ENCODE measurements at places on chromosomes 7 and 10.

GRCh38 chr7:143987513-143987912, 12.6 kb upstream of the OR6B1 start:
- DNase-seq, result no peak

DNA sequence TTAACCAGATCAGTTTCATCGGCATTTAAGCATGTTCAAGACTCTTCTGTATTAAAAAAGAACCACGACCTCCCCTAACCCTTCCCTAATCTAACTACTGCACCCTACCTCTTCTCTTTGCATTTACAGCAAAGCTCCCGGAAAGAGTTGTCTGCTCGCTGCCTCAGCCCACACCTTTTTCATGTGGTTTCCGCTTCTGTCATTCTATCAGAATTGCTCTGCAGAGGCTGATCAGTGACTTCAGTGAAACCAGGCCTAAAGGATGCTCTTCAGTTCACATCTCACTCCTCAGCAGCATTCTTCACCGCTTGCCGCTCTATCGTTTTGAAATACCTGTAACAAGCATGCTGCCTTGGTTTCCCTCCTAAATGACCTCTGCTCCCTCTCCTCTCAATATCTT, 160.9 kb downstream of the SDK1 start:
- DNase-seq, result peak; percentile 74

- DNase-seq, result no peak
Observed at GRCh38 chr7:121244120-121244870, 84.5 kb upstream of the WNT16 start.

DNA sequence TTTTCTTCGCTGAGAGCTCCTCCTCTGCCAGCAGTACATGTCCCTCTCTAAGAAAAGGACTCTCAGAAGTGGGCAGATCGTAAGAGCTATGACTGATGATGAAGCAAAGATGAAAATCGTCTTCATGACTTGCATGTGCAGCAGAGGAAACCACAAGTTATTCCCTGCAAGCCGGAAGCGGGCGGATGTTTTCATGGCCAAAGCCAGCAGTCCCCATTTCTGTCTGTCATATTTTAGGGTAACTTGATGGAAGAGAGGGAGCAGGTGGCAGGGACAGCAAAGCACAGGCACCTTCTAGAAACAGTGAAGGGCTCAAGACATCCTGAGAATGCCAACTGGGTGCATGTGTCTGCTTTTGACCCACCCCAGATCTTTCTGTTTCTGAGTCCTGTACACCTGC, 19.9 kb downstream of the KLF6 start:
- DNase-seq, result no peak

DNA sequence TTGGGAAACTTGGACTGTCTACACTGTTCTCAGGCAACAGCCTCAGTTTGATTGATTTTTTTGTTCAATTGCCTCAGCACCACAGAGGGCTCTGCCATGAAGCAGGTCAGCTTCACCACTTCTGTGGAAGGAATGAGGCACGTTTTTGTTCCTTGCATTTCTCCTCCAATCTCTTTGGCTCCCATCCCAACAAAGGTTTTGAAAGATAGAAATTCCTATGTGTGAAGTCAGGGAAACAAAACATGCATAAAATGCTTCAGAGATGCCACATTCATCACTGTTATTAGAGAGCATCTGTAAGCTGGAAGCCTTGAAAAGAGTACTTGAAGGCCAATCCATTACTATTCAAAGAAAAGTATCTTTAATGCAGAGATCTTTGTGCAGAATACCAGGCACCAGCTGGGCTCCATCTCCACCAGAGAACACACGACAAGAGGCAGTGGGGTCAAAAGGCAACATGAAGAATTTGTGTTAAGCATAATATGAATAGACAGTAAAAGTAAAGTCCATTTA, 249.1 kb upstream of the LYZL1 start:
- DNase-seq, result no peak

DNA sequence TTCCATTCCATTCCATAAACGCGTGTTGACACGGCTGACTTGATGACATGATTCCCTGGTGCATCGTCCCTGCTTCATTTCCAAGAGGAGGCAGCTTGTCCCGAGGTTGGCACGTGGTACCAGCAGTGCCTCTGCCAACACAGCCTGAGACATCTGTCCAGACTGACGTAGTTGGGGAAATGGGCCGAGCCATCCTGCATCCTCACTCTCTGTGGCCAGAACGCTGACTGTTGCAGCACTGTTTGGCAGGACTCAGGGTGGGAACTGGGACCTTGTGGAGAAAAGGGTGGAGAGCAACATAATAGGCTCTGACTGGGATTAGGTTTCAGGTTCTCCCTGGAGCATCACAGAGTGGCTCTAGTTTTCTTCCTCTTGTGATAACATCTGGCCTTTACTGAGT, 118.6 kb upstream of the BTBD16 start:
- no peak for DNase-seq

DNA sequence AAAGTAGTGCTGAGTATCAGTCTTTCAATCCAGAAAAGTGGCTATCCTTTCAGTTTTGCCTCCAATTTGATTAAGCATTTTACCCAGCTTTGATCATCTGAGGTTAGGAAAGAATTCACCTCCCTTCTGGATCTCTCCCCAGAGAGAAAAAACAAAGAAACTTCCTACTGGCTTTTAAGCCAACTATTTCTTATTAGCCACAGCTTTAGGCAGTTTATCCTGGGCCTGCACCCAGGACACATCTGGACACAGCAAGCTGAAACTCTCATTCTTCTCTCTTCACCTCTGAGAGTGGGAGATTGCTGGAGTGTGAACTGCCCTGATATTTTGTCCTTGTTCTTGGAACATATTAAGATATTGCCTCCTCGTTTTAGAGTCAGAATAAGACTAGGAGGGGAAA, 43.5 kb upstream of the LSM8 start:
- no peak for DNase-seq

DNA sequence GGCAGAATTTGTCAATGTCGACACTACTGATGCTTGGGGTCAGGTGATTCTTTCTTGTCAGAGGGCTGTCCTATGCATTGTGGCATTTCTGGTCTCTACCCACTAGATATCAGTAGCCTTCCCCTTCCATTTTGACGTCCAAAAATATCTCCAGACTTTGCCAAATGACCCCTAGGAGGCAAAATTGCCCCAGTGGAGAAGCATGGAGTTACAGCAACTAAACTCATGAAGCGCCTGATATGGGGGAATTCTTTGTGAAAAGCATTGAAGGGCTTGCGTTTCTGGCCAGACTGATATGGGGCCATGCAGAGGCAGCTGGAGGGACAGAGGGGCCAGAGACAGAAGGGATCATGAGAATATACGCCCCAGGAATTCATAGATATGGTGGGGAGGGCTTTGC, 43.6 kb downstream of the ADRB1 start:
- no peak for DNase-seq

DNA sequence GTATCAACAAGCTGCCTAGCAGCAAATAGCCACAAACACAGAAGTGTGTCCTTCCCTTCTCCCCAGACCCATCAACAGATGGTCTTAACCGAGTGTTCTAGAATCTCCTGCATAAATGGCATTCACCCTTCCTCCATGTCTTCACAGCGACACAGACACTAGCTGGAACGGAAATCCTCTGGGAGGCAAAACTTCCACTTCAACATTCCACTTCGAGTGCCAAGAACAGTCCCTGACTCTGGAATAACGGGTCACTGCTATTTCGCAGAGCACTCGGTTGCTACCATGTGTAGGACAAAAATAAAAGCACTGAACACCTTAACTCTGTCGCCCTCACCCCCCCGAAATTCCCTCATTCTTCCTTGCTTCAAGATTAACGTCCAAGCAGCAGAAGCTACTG, 65.1 kb downstream of the SFMBT2 start:
- DNase-seq, result no peak

- DNase-seq, result no peak
Observed at GRCh38 chr7:24932389-24932788, 47.6 kb downstream of the OSBPL3 start.

GRCh38 chr10:28801869-28802268, 124.5 kb downstream of the BAMBI start:
- no peak for DNase-seq

GRCh38 chr7:99308461-99309074, 17.1 kb upstream of the ARPC1A start:
- DNase-seq, result no peak

GRCh38 chr10:71029907-71030306, 141.5 kb upstream of the PCBD1 start:
- no peak for DNase-seq

GRCh38 chr10:127293640-127294039, 97.2 kb upstream of the INSYN2A start:
- DNase-seq, result peak; percentile 23

GRCh38 chr10:30045961-30046360, 13.4 kb downstream of the JCAD start:
- no peak for DNase-seq

- no peak for DNase-seq
Observed at GRCh38 chr10:126561921-126562680, 108.4 kb downstream of the C10orf90 start.

GRCh38 chr7:139972029-139972428, 90.7 kb downstream of the PARP12 start:
- DNase-seq, result no peak

DNA sequence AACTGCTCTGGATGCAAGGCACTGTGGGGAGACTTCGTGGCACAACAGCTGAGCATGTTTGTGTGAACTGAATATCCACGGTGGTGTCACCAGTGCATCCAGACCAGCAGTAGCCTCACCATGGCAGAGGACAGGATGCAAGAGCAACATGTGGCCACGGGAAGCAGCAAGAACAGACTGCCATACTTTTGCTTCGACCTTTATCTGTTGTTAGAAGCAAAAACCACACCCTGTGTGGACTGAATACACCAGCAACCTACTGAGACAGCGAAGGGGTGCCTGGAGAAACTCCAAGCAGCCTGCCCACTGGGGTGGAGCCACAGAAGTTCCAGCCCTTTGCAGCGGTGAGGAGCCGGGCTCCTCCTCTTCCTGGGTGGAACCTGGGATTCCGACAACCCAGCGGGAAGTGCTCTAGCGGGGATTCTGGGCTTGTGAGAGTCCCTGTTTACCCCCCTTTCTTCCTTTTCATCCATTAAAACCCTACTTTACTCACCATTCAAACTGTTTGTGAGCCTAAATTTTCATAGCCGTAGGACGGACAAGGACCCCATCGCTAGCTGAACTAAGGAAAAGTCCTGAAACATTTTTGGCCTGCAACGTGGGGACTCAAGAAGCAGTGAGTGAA, 584.9 kb downstream of the GRM8 start:
- no peak for DNase-seq

DNA sequence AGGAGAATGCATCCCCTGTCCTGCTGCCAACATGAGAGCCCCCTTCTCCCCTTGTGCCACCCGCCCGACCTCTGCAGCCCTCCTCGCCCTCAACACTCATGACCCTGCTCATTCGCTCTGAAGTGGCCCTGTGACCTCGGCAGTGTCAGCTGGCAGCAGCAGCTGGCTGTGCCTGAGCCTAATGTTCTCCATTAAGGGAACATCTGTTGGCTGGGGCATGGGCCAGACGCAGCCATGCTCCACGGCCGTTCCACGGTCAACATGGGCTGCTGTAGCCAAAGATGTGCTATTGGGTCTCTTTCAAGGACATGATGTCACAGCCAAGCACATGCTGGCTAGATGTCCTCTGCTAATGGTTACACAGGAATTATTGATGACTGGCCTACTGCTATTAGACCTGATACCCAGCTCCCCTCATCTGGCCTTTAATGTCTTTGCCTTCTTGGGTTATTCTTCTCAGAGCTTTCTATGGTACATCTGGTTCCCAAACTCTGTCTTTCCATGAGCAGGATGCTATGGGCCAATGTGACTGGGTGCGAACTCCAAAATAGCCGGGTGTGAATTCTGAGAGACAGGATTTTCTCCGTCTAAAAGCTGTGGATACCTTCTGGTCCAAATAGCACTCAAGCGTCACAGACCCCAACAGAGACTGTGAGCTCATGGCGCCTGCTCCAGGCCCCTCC, 22.4 kb downstream of the ADCYAP1R1 start:
- no peak for DNase-seq

DNA sequence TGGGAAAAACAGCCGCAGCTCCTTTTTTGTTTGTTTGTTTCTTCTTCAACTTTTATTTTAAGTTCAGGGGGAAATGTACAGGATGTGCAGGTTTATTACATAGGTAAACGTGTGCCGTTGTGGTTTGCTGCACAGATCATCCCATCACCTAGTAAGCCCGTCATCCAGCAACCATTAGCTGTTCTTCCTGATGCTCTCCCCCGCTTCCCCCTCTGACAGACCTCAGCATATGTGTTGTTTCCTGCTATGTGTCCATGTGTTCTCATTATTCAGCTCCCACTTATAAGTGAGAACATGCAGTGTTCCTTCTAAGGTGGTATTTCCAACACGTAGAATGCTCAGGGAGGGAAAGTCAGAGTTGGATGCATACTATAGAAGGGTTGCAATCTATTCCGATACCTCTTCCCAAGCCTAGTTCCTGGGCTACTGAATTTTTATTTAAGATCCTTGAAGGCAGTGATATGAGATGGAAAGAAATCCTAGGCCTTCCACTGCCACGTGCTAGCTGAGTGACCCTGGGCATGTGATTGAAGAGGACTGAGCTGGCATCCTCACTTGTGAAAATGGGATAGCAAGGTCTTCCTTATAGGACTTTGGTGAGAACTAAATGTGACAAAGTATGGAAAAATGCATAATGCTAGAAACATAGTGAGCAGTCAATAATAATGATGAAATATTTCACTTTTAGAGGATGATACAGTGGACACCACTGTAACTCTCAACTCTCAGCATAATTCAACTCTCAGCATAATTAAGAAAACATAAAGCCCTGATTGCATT, 278.5 kb downstream of the REEP3 start:
- DNase-seq, result no peak

GRCh38 chr7:128000854-128001265, 30.4 kb downstream of the LRRC4 start:
- no peak for DNase-seq

GRCh38 chr10:11993834-11994468, 48.7 kb downstream of the UPF2 start:
- DNase-seq, result no peak

DNA sequence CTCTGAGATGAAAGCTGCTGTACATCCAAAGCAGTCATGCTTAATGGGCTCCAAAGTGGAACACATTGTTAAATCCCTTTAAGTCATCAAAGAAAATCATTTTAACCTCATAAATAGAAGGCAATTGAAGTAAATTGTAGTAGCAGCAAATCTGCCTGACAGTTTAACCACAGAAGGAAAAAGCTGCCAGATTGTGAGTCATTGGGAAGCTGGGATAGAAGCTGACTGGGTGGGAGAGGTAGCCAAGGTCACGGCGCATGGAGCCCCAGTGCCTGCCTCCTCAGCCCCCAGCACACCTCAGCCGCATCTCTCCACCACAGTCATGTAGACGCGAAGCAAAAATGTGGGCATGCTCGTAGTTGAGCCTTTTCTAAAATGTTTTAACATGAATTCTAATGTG, 44.0 kb downstream of the TARP start:
- no peak for DNase-seq

DNA sequence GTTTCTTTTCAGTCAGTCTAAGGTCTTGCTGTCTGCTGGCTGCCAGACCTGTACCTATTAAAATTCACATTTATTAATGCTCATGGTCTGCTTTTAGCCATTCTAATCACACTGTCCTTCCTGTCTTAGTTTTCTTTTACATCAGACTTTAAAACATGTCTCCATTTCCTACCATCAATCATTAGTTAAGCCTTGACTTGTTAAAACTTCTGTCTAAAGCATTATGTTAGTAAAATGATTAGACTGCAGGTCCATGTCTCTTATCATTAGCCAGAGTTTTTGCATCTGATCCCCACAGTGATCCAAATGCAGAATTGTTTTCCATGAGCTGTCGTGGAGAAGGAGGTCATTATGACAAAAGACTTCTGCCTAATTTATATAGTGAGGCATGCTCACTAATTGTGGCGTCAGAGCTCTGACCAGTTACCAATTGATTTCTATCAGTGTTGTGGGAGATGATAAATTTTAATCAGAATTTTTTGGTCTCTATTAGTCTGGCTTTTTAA, 226.5 kb downstream of the DKK1 start:
- DNase-seq, result no peak

Measured in stimulated activated CD4-positive, alpha-beta T cell treated with anti-CD3 and anti-CD28 coated beads, Interleukin-4, amount 100 ng/mL, for 4 hours (primary cell).